Breast epithelium (tissue), 4 donors: ENCODE measurements at places on chromosomes 5 and 9.

- DNase-seq, result no peak
These were observed 318.3 kb upstream of the ITGA1 start for GRCh38 chr5:52469420-52469819.

DNA sequence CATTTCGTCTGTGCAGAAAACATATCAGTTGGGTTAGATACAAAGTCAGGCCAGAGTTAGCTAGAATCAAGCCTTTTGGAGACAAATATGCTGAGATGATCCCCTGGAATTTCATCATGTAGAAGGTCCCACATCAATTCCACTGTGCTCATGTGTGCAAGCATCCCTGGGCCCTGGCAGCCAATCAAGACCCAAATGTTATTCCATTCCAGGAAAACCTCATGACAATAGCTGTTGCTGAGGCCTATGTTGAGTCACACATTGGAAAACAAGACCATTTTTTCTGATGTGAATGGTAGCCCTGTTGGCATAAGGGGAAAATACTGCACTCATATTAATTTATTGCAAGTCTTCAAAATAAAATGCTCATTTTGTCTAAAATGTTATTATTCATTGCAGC lies 11.5 kb downstream of the SPOCK1 start:
- DNase-seq, result no peak

- DNase-seq, result no peak
These were observed 46.5 kb upstream of the FKTN start for GRCh38 chr9:105511446-105511845.

- DNase-seq, result peak; percentile 83
These were observed at the start of gene DMRT2 for GRCh38 chr9:1050125-1050895. Gene DMRT2, plus strand, starts transcription at chr9:1050357. Its CDS starts 1,257 bp downstream, at chr9:1051614.

- DNase-seq, result no peak
These were observed 230.9 kb upstream of the KLF4 start for GRCh38 chr9:107720501-107720900.
